ENCODE measurements at places on chromosomes 7 and 10.

DNA sequence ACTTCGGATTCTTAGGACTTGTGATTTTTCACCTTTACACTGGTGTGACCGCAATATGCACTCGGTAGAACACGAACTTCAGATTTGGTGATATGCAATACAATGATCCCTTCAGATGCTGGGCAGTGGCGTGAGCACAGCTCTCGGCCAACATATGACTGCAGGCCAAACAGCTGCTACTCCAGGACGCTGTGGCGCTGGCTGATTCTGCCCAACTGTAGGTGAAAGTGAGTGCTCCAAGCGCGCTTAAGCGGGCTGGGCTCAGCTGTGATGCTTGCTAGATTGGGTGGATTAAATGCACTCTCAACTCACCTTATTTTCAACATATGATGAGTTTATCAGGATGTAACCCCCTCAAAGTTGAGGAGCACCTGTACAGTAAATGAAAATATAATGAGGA, 137.6 kb upstream of the RET start:
- DNase-seq = no peak

DNA sequence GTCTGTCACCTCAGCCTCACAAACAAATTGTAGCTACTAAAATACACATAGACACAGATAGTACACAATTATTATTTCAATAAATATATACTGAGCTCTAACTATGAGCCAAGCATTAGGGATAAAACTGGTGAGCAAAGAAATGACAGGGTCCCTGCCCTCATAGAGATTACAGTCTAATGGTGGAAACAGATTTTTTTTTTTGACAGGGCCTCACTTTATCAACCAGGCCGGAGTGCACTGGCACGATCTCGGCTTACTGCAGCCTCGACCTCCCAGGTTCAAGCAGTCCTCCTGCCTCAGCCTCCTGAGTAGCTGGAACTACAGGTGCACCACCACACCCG, 695 bp upstream of the RBM28 start:
- no peak for DNase-seq

GRCh38 chr7:156466272-156466671, 174.3 kb upstream of the RNF32 start:
- no peak for DNase-seq

DNA sequence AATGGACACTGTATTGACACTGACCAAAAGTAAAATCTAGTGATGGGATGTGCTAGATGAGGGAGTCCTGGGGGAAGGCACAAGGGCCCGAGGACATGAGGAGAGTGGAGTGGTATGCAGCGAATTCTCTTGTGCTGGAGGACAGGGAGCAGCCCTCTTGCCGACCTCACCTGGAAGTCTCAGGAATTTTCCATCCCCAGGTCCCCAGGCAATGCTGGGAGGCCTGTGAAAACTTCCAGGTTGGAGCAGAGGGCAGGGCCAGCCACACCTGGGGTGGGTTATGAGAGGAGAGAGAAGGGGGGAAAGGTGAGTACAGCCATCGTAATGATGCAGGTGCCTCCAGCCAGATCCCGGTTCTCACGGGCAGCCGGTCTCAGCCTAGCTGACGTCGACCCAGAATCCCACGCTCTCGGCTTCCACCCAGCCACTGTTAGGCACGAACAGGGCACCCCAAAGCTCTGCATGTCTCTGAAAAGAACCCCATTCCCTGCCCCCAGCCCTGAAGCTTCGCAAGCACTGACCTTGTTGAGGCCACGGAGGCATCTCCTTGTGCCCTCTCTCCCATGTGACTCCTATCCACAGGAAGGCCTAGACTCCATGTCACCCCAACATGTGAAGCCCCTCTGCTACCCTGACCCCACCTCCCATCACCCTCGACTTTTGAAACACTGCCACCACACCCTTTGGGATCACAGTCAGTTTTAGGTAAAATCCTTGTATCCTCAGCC, 239.7 kb upstream of the MYO3A start:
- DNase-seq = no peak

GRCh38 chr10:19194866-19195265, 146.3 kb downstream of the MALRD1 start:
- DNase-seq = no peak

DNA sequence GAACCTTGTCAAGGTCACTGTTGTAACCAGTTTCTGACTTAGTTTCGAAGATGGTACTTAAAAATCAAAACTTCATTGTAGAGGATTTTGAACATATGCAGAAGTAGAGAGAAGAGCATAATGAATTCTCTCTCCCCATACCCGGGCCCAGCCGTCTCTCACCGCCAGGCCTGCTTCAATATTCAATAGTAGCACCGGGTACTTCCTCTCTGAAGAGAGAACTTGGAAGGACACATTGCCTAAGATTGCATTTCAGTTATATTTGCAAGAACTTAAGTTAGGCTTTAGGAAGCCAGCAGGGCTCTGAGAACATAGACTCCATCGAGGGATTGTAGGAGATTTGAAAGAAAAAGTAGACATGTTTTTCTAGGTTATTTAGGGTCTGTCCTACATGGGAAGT, 19.1 kb downstream of the LMTK2 start:
- DNase-seq = no peak

GRCh38 chr7:2510909-2511768, 8.4 kb upstream of the LFNG start:
- DNase-seq = no peak

DNA sequence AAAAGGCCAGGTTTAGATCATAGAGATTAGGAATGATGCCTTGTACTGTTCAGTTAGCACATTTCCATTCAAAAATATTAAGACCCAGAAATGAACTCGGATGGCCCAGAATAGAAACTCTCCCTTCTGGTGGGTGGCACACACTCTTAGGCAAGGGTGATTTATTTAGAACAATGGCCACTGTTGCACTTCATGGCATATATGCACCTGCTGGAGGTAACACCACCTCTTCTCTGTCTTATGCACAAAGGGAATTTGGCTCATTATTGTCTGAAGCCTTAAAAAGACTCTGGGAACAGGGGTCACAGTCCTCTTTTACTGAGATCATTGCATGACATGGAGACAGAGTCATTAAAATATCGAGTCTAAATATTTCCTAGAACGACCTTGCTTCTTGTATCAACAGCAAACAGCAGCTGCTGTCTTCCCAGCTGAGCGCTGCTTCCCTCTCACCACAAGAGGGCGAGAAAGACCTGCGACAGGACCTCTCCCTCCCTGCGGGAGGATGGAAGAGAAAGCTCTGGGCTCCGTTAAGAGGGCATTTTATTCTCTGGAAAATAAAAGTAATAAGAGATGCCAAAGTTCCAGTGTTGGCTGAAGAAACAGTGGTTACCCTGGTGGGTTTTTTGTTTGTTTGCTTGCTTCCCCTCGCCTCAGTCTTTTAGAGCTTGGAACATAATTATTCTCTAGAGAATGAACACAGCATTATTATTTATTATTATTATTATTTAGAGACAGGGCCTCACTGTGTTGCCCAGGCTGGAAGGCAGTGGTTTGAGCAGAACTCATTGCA, 13.5 kb upstream of the BAMBI start:
- DNase-seq = peak; percentile 88

DNA sequence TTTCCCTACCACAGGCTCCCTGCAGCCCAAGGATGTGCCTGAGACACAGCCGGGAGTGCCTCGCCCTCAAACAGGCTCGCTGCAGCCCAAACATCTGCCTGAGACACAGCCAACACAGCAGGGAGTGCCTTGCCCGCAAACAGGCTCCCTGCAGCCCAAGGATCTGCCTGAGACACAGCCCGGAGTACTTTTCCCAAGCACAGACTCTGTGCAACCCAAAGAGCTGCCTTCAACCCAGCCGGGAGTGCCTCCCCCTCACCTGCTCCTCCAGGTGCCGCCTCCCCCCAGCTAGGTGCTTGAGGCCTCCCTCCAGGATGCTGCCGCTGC, 42.9 kb downstream of the ANTXRL start:
- no peak for DNase-seq

GRCh38 chr10:59894114-59894513, 12.2 kb downstream of the CCDC6 start:
- DNase-seq = peak; percentile 87

- DNase-seq = no peak
Measured at GRCh38 chr10:6729071-6729774, 149.1 kb upstream of the PRKCQ start.

DNA sequence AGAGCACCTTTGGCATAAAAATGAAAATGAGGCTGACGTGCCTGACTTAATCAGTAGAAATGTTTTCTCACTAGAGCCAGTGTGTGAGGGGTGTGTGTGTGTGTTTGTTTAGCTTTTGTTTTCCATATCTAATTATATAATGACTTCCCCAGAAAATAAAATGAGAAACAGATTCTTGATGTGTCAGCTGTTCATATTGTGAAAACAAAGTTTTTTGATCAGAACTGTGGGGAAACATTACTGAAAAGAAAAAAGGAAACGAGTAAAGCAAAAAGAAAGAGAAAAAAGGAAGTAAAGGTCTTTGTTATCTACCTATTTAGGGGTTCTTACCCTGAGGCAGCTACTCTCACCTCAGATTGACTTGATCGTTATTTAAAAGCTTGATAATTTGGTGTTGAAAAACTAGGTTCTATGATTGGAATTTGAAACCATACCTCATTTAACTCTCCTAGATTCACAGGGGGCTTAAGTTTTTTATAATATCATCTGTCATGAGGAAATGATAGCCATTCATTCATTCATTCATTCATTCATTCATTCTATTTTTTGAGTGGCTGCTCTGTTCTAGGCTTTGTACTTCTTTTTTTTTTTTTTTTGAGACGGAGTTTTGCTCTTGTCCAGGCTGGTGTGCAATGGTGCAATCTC, 58.0 kb downstream of the CREM start:
- DNase-seq = no peak

- DNase-seq = no peak
Measured at GRCh38 chr10:86446440-86446839, 75.2 kb downstream of the WAPL start.

GRCh38 chr10:79059859-79060379, 8.8 kb upstream of the ZMIZ1 start:
- DNase-seq = no peak

DNA sequence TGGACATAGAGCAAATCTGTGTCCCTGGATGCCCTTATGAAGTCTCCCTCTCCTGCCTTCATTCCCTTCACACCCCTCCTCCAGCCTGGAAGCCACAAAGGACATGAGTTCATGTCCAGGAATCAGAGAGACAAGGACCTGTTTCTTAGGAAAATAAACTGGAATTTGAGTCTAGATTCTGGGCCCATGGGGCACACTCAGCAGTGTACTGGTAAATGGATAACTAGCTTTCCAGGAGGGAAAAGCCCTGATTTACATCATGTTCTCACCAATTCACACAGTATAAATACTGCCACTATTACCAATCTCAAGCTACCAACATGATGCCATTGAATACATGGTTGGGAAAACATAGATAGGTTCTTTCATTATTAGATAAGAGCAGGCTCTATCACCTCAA, 9.9 kb downstream of the FAM237B start:
- DNase-seq = no peak

DNA sequence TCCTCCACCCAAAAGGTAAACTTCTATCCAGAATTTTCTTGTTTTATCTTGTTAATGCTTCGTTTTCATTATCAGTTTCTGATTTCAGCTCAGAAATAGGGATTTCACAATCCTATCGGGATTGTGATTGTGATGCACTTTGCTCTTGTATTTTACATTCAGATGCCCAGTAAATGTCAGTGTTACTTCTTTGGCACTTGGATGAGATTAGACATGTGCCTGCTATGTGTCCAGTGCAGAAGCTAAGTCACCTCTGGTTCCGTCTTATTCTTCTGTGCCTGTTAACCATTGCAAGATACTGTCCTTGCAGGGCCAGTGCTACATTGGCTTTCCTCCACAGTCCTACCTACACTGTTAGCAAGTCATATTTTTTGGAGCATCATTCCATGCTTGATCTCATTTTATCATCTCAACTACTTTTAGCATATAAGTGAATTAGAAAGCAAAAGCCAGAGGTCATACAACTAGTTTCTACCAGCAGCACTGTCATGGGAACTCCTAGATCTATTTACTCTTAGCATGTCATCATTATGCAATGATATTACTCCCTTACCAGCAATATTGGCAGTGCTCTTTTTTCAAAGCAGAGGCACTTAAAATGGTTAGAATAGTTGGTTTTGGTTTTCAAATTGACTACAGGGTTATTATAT, 26.7 kb downstream of the ZNF277 start:
- DNase-seq = no peak

GRCh38 chr7:43511029-43511428, 71.9 kb upstream of the STK17A start:
- DNase-seq = no peak

GRCh38 chr7:39153647-39154046, 175.9 kb downstream of the POU6F2 start:
- DNase-seq = no peak

DNA sequence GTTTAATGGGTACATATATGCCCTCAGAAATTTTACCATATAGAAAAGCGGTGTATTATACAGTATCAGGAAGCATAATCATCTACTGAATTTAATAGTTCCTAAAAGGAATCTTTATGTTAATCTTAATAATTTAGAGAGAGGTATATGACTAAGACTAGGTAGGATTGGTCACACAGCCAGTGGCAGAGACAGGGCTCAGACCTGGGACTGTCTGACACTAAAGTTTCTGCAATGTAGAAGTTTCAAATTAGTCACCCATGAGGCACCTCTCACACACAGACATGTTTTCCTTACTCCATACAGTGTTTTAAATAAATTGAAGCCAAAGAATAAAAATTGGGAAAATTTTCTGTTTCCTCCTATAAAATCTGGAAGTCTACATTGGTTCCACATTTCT, 72.8 kb upstream of the ADRA2A start:
- DNase-seq = no peak

GRCh38 chr7:7424151-7424873, 111.4 kb downstream of the COL28A1 start:
- peak; percentile 75 for DNase-seq

DNA sequence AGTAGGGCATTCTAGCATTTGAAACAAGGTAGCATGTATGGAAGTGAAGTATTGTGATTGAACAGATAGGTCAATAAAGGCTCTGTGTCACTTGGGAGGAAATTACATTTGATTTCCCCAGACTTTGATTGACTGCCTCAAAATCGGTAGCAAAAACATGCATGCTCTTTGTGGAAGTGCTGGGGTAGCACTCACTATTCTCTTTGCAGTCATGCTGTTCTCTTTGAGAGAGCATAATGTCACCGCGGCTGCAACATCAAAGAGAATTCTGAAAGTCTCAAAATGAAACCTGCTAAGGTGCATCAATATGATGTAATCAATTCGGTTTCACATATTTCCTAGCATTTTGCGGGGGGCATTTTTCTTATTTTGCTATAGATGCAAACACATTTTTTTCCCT, 64.2 kb downstream of the ARMC3 start:
- no peak for DNase-seq

DNA sequence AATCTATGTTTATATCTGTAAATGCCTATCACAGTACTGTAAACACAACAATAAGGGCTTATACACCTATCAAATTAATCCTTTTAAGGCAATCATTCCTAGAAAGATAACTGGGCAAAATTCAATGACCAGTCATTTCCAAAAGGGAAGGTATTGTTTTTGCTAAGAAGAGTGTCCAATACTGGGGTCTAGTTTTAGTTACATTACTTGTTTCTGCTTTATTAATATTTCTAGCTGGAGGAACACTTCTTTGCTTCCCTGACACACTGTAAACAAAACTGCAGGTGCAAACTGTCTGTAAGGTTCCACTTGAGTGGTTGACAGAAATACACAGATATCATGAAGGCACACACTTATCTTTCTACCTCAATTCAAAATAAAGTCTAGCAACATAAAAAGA, 84.2 kb upstream of the FAM133B start:
- DNase-seq = no peak

Measured in testis (tissue), 5 donors.